ENCODE measurements at places on chromosomes 6 and 20.

DNA sequence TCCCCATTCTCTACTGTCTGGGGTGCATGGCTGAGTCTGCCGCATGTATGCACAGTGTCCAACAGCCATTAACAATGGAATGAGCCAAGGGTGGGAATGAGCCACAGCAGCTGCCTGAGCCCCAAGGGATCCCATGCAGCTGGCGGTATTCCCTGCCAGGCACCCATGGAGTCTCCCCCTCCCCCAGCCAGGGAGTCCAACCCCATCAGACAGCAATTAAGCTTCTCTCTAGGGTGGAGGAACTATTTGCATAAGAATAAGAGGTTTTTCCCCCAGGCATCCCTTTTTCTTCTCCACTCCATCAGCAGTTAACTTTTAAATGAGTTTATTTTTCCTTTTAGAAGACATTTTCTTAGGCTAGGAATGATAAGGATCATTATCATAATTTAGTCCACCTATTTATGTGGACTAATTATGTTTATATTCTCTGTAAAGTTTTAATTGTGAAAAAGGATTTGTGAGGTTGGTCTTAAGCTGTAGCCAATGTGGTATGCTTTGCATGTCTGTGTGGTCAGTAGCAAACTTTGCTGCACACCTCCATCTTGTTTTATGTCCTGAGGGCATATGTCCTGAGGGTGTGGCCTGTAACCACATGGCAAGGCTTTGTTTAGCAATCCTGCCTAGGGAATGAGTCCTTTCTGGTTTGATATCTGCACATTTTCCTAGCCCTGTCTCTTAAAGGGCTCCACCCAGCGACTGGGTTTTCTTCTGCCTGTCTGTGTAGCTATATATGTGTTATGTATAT, 158.9 kb upstream of the OLIG3 start:
- peaks cover 3% of the 10 kb centered on the region for H3K27me3 ChIP-seq
- no peak overlapping the region for H3K4me3 ChIP-seq
- peaks cover 25% of the 10 kb centered on the region for H3K4me1 ChIP-seq
- DNase-seq, result no peak
- no peak overlapping the region for H3K27ac ChIP-seq

DNA sequence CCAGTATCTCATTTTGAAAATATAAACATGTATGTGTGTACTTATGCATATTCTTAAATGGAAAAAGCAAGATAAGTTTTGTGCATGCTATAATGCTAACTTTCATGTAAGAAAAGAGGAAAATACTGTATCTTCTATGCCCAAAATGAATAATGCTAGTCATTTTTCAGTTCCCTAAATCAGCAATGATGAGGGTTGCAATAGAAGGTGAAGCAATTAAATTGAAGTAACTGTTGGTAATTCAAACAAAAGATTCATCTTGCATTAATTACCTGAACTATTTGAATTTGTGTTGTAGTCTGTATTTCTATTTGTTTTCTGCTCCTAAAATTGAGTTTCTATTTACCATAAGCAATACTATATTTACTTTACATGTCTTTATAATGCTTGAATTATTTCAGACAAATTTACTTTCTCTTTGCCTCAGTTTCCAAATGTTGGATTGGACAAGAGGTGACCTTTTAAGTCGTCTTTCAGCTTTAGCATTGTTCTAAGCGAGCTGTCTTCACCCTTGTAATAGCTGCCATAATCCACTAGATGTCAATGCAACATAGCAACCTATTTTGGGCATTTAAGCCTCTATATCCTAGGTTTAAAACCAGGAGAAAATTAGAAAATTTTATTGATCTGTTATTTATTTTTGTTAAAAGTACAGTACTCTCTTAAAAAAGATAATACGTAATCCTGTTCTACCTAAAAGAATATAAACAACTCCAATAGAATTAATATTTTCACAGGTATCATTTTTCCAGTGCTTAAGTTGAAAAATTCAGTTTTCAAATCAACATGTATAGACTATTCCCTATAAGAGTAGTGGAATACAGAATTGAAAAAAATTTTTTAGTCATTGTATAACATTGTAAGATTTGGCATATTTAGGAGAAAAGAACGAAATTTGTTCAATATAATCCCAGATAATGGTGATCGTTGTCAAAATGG, 52.3 kb upstream of the IFNGR1 start:
- peaks cover 24% of the 10 kb centered on the region for H3K27me3 ChIP-seq
- no peak for DNase-seq
- no peak overlapping the region for H3K4me3 ChIP-seq
- no peaks in the 10 kb centered on the region for H3K36me3 ChIP-seq
- H3K4me1 ChIP-seq, result peaks cover 7% of the 10 kb centered on the region

GRCh38 chr6:122726649-122727048, 52.9 kb upstream of the FABP7 start:
- DNase-seq, result no peak
- H3K27me3 ChIP-seq, result no peaks in the 10 kb centered on the region

- no peak overlapping the region for H3K27ac ChIP-seq
- H3K4me3 ChIP-seq, result no peak overlapping the region
- H3K27me3 ChIP-seq, result no peaks in the 10 kb centered on the region
- H3K4me1 ChIP-seq, result no peaks in the 10 kb centered on the region
- DNase-seq, result no peak
These were observed 429.1 kb downstream of the HTR1B start for GRCh38 chr6:77034161-77034560.

DNA sequence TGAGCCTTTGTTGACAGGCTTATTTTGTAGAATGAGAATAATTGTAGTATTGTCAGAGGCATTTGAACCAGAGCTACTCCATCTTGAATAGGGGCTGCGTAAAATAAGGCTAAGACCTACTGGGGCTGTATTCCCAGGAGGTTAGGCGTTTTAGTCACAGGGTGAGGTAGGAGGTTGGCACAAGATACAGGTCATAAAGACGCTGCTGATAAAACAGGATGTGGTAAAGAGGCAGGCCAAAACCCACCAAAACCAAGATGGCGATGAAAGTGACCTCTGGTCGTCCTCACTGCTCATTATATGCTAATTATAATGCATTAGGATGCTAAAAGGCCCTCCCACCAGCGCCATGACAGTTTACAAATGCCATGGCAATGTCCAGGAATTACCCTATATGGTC, 82.7 kb downstream of the PFDN4 start:
- H3K4me3 ChIP-seq, result no peak overlapping the region
- no peak overlapping the region for H3K27ac ChIP-seq
- peaks cover 38% of the 10 kb centered on the region for H3K4me1 ChIP-seq
- no peak for DNase-seq
- no peaks in the 10 kb centered on the region for H3K36me3 ChIP-seq

DNA sequence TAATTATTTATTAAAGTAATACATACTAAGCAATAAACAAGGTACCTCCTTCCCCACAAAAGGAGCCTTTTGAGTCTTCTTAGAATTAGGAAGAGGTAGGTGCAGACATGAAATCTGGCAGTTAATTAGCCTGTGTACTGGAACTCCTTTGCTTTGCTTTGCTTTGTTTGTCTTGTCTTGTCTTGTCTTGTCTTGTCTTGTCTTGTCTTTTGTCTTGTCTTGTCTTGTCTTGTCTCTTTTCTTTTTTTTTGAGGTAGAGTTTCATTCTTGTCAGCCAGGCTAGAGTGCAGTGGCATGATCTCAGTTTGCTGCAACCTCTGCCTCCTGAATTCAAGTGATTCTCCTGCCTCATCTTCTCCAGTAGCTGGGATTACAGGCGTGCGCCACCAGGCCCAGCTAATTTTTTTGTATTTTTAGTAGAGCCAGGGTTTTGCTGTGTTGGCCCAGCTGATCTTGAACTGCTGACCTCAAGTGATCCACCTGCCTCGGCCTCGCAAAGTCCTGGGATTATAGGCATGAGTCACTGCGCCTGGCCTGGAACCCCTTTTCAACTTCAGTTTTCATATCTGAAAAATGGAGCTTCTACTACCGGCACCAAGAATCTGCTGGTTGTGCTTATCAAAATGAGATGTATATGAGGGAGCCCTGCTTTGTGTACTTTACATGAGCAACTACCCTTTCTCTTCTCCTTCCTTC, 301.2 kb downstream of the CDKAL1 start:
- no peak for DNase-seq
- H3K4me1 ChIP-seq, result peaks cover 21% of the 10 kb centered on the region
- no peak overlapping the region for H3K4me3 ChIP-seq
- no peak overlapping the region for H3K27ac ChIP-seq
- H3K27me3 ChIP-seq, result no peaks in the 10 kb centered on the region

DNA sequence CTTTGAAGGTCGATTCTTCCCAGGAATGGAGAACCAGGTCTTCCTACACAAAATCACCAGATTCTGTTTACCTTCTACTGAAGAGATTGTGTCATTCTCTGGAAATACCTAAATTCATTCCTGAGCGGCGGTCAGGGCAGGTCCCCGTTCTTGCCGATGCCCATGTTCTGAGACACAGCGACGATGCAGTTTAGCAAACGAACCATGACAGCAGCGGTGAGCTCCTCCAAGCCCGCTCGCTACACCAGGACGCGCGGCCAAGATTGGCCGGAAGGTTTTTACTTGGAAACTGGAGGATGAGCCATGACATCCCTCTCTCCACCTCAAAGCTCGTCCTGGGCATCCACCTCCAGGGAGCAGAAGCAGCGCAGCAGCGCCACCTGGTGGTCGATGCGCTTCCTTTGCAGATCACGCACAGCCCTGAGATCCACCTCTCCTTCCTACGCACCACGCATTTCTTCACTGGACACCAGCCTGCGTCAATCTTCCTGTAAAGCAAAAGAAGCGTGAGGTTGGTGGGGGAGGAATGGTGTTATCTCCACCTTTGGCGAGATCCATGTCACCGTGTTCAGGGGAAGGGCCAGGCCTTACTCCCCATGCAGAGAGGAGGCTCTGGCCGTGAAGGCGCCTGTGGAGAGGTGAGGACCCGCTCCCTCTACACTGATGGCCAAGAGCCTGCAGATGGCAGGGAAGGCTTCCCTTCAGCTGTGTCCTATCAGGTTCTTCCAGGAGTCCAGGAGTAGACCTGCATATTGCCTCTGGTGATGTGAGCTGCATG, 9.9 kb upstream of the HLA-B start:
- peak overlapping the region; percentile 29 for H3K27ac ChIP-seq
- peaks cover 43% of the 10 kb centered on the region for H3K27me3 ChIP-seq
- peak; percentile 88 for DNase-seq
- H3K4me1 ChIP-seq, result peaks cover 25% of the 10 kb centered on the region
- peaks cover under 1% of the 10 kb centered on the region for H3K36me3 ChIP-seq

- no peaks in the 10 kb centered on the region for H3K27me3 ChIP-seq
- no peaks in the 10 kb centered on the region for H3K4me1 ChIP-seq
- no peak for DNase-seq
- H3K4me3 ChIP-seq, result no peak overlapping the region
- no peaks in the 10 kb centered on the region for H3K36me3 ChIP-seq
These were observed 284.9 kb upstream of the NRSN1 start for GRCh38 chr6:23841116-23841515.

DNA sequence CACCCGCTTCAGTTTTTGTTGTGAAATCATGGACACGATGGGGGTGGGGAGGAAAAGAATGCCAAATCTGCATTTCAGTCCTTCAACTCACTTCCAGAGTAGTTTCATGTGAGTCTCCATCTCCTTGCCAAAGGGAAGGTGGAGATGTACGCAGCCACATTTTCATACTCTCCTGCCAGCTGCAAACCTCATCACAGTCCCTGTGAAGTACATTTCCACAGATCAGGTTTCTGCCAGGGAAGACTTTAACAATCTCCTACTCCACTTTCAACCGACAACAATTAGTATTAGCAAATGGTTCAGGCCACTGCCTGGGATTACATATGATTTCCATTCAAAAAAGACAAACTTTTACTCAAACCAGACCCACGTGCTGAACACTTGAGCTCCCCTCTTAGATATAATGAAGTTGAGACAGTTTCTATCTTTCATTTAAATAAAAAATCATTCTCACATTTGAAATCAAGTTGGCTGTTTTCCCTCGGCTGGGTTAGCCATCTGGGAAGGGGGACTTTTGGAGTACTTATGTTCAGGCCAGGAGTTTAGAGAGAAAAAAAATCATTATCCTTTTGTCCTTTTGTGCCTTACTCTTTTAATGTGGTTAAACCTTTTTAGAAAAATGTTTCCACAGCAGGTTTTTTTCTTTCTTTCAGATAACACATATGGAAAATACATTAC, 51.0 kb upstream of the CEP162 start:
- no peaks in the 10 kb centered on the region for H3K4me1 ChIP-seq
- peaks cover 24% of the 10 kb centered on the region for H3K27me3 ChIP-seq
- H3K36me3 ChIP-seq, result no peaks in the 10 kb centered on the region
- H3K27ac ChIP-seq, result no peak overlapping the region

DNA sequence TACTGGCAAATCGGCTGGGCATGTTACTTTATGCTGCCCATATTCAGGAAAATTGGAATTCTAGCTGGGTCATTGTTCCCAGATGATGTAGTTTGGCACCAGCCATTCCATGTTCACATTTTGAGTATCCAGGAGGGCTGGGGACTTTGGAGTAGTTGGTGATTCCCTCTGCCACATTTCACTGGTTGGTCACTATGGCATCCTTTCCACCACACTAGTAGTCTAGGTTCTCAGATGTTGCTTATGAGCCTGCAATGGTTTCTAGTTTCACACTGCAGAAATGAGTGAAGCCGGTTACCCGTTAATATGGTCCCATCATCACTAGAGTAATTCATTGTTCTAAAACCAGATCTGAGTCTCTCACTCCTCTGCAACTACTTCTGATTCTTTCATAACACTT, 4.6 kb downstream of the PTPN1 start:
- H3K36me3 ChIP-seq, result peaks cover 14% of the 10 kb centered on the region
- DNase-seq, result peak; percentile 41
- H3K4me3 ChIP-seq, result peak overlapping the region; percentile 100
- no peaks in the 10 kb centered on the region for H3K27me3 ChIP-seq
- H3K27ac ChIP-seq, result peak overlapping the region; percentile 90

- no peak overlapping the region for H3K4me3 ChIP-seq
- DNase-seq, result no peak
- H3K4me1 ChIP-seq, result peaks cover 5% of the 10 kb centered on the region
- peaks cover 7% of the 10 kb centered on the region for H3K36me3 ChIP-seq
These were observed 150.7 kb downstream of the DLL1 start for GRCh38 chr6:170140129-170140528.

DNA sequence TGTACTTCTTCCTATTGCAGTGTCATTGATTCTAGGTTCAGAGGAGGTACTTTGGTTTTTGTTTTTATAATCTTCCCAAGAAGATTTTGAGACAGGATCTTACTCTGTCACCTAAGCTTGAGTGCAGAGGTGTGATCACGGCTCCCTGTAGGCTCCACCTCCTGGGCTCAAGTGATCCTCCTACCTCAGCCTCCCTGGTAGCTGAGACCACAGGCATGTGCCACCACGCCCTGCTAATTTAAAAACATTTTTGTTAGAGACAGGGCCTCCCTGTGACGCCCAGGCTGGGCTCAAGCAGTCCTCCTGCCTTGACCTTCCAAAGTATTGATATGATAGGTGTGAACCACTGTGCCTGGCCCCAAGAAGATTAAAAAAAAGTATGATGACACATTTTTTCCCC, 3.4 kb upstream of the SLC17A5 start:
- H3K4me3 ChIP-seq, result no peak overlapping the region
- H3K36me3 ChIP-seq, result no peaks in the 10 kb centered on the region
- peak; percentile 4 for DNase-seq
- H3K27ac ChIP-seq, result no peak overlapping the region
- peaks cover 38% of the 10 kb centered on the region for H3K4me1 ChIP-seq

Measured in activated T-cell treated with anti-CD3 and anti-CD28 coated beads, Interleukin-2, amount 50 U/mL, for 72 hours (primary cell).